NCI-H187 treated with DMSO at 0.1 percent for 48 hours (cell line): ENCODE measurements at places on chromosomes 4 and X.

DNA sequence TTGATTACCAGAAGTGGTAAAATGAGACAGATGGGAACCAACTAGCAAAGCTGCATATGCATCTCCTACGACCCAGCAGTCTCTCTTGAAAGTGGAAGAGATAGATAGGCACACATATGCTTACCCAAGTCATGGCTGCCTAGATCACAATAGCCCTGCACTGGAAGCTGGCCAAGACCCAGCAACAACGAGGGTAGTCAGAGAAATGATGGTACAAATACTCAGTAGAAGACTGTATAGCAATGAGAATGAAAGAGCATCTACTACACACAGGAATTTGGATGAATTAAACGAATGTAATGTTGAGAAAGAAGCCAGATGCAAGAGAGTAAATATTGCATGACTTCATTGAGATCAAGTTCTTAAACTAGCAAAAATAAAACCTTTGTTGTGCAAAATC lies 100.3 kb upstream of the FAT1 start:
- DNase-seq = no peak

DNA sequence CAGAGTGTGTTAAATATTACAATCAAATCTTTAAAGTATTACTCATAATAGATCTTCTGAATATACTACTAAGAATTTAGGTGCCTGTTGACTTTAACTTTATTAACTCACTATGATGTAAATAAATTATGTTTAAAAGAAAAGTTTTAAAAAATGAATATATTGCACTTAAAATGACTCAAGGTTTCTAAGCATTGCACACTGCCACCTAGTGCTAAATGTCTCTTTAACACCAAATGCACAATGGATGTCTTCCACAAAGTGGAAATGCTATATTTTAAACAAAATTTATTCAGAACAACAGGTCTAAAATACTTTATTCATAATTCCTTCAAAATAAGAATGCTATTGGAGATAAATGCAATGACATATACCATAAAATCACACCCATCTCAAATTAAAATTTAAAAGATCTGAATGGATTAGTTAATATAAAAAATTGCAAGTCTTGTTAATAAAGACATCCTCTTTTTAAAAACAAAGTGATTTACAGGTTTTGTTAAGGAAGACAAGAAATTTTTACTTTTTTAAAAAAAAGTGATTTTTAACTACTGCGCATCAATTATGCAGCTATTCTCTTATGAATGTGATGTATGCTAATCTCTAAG lies 5.5 kb downstream of the INPP4B start:
- DNase-seq = no peak

DNA sequence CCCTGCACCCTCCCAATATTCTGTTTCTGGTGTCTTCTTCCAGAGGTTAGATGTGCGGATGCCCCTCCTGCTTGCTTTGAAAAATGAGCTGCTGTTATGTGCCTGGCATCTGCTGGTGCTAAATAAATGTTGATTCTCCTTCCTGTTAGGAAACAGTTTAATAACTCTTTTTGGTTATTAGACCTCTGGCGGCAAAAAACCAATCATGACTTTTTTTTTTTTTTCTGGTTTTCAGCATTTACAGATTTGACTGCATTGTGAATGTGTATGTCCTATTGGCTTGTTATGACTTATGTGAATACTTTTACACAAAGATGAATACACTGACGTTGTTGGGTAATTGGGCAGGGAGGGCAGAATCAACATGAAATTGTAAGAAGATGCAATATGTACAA lies 13.6 kb upstream of the TMEM156 start:
- no peak for DNase-seq

DNA sequence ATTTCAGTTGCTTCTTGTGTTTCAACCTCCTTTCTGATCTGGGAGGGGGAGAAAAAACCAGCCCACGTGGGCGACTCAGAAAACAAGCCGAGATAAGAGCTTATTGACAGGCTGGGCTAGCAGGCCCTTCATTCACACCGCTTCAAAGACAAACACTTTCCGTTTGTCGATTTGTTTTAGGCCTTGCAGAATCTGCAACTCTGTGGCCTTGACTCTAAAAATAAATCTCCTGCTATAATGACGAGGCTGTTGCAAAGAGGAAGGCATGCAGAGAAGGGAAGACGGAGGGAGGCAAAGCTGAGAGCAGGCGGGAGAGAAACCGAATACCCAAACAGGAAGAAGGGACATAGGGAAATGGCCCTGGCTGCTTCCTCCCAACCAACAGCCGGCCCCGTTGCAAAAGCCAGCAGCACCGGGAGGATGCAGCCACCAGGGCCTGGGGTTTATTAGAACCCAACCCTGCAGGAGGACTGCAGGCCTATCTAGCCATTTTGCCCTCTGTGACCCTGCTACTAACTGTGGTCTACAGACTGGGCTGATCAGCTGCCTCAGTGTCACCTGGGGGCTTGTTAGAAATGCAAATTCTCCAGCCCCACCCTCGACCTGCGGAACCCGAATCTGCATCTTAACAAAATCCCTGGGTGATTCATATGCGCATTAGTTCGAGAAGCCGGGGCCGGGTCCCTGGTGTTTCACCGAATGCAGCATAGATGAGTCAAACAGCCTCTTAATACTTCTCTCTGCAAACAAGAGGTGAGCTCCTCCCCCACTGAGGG lies 325.5 kb downstream of the BCOR start:
- DNase-seq = no peak

- no peak for DNase-seq
These were observed 95.2 kb upstream of the KLF3 start for GRCh38 chr4:38568768-38569167.

GRCh38 chrX:113412106-113412505 lies 571.5 kb upstream of the AMOT start:
- DNase-seq = no peak

GRCh38 chrX:128975745-128976144 lies 547.5 kb downstream of the SMARCA1 start:
- no peak for DNase-seq
